ENCODE measurements at places on chromosomes 5 and 9.

DNA sequence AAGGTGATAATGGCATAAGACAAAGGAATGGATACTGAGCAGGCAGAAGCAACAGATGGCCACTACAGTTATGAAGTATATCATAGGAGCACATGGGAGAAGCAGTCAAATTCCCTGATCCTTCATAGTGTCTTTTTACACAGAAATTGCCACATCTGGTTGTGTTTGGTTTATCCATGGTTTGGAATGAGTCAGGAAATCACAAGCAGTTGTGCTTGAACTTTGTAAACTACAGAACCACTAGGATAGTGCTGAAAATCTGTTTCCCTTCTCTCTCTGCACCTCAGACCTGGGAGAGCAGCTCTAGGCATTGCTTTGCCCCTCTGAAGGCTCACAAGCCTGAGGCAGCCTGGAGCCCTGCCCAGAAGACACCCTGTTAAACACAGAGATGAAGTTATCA, 134.0 kb downstream of the DMRT2 start:
- DNase-seq = no peak

GRCh38 chr5:93460286-93460685, 120.7 kb downstream of the NR2F1-AS1 start:
- DNase-seq = no peak

DNA sequence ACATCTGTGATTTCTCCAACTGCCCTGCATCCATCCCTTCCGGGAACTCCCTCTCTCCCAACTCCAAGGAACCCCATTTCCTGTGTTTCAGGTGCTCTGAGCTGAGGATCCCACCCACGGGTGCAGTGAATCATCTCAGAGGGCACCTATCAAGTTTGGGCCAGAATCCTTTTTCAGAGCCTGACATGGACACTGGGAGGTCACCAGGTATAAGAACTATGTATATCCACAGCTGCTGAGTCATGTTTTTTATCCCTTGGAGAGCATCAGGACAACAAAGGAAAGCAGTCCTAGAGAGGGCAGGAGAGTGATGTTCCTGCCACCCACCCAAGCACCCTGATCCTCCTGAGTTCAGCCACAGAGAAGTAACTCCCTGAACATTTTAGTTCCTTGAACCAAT, 3.8 kb downstream of the MED27 start:
- DNase-seq = no peak

DNA sequence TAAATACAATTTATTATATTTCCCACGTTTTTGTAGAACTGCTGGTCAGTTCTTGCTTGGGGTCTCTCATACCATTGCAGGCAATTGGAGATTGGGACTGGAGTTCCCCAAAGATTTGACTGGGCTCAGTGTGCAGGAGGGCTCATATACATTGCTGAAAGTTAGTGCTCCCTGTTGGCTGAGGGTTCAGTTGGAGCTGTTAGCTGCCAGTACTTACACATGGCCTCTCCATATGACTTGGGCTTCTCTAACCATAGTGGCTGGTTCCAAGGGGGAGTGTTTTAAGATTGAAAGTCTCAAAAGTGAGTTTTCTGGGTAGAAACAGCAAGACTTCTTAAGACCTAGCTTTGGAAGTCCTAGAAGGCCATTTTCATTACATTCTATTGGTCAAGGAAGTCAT, 102.9 kb downstream of the MAN2A1 start:
- no peak for DNase-seq

DNA sequence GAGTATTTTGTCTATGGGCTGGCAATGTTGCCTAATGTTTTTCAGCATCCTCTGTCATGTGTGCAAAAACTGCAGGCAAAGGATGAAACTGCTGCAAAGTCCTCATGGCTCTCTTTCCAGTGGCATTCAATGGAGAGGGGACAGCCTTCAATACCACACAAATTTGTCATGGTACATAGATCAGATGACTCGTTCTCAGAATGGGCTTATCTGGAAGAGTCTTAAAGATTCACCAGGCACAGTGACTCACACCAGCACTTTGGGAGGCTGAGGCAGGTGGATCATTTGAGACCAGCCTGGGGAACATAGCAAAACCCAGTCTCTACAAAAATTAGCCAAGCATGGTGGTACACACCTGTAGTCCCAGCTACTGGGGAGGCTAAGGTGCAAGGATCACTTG, 5.3 kb downstream of the CDKN2AIPNL start:
- DNase-seq = no peak

DNA sequence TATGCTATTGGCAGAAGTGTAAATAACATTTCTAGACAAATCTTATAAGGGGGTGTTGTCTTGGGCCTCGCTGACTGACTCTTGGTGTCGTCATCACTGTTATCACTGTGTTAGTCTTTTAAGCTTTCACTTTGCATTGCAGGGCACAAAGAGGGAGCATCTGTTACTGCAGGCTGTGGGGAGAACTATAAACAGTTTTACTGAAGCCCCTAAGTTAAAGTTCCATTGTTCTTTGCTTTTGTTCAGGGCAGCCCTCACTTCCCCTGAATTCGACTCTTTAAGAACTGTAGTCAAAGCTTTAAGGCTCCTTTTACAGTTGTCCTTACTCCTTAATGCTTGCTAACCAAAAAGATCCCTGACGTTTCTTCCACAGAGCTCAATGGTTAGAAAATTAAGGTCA, 605.0 kb downstream of the RAB3C start:
- DNase-seq = no peak

DNA sequence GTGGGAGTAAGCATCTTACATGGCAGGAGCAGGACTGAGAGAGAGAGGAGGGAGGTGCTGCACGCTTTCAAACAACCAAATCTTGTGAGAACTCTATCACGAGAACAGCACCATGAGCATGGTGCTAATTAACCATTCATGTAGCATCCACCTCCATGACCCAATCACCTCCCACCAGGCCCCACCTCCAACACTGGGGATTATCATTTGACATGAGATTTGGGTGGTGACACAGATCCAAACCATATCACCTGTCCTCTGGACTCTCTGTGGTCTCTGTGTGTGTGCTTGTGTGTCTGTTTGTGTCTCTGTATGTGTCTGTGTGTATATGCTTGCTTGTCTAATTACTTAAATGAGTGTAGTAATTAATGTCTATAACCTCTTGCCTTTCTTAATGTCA, 31.1 kb downstream of the SEC61B start:
- no peak for DNase-seq

DNA sequence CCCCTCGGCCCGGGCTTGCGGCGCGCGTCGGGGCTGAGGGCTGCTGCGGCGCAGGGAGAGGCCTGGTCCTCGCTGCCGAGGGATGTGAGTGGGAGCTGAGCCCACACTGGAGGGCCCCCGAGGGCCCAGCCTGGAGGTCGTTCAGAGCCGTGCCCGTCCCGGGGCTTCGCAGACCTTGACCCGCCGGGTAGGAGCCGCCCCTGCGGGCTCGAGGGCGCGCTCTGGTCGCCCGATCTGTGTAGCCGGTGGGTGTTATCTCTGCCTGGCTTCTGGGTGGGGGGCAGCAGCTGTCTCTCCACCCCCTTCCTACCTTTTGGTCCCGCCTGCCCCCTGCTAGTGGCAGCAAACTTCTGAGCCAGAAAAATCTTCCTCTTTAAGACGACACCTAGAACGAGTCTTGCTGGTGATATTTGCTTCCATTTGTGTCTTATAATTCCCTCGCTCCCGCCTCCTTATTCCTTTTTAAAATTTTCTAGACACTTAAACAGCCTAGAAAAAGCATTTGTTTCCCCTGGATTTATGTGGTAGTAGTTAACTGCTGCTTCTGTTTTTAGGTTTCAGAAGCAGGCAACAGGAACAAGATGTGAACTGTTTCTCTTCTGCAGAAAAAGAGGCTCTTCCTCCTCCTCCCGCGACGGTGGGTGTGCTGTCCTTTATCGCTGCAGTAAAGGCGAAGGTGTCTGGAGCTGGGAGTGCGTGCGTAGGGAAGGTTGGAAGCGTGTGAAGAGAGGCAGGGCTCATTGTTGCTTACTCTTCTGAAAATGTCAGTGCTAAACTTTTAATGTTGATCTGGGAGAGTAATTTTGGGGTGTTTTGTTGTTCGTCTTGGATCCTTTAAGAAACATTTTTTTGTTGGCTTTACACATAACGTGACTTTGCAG, 554 bp downstream of the JAK2 start:
- DNase-seq = no peak

- no peak for DNase-seq
Observed at GRCh38 chr9:112884101-112884500, 6.6 kb downstream of the SLC46A2 start.

GRCh38 chr9:136644593-136645351, 17.9 kb upstream of the EGFL7 start:
- peak; percentile 47 for DNase-seq
